Natural killer cell treated with Interleukin-12 subunit alpha and Interleukin-12 subunit beta and Interleukin-15 and Interleukin-18, amount 100 ng/mL, for 72 hours (primary cell): ENCODE measurements at places on chromosomes 1 and 21. TPM values are rescaled to one million over a fixed set of nuclear protein-coding genes. Genes with fewer than 3 reads are reported as not detected.

Gene FCN3
- total RNA-seq = not detected

- peaks cover 6% of the 10 kb centered on the region for H3K4me1 ChIP-seq
- no peak overlapping the region for H3K27ac ChIP-seq
- no peak for DNase-seq
- no peak overlapping the region for H3K4me3 ChIP-seq
Measured at GRCh38 chr1:235679644-235680043, 30.1 kb upstream of the GNG4 start.

DNA sequence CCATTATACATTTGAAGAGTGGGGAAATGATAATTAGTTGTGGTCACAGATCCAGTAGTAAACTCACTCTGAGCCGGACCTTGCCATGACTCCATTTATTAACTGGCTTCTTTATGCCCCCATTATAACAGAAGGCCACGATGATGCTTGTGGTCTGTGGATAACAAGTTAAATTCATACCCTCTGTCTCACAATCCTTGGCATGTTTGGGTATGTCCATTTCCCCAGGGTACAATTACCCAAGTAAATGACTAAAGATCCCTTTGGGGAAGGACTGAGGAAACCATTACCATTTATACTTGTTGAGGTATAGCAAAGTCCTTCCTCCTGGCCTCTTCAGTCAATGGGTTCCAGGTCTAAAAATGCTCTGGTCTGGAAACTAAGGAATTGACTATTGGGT lies 7.3 kb upstream of the USP1 start:
- H3K27me3 ChIP-seq = no peaks in the 10 kb centered on the region
- no peak for DNase-seq
- no peak overlapping the region for H3K4me3 ChIP-seq
- H3K27ac ChIP-seq = no peak overlapping the region

Gene CR1L
- not detected for total RNA-seq

Gene GBP4
- total RNA-seq = 38.5 TPM

DNA sequence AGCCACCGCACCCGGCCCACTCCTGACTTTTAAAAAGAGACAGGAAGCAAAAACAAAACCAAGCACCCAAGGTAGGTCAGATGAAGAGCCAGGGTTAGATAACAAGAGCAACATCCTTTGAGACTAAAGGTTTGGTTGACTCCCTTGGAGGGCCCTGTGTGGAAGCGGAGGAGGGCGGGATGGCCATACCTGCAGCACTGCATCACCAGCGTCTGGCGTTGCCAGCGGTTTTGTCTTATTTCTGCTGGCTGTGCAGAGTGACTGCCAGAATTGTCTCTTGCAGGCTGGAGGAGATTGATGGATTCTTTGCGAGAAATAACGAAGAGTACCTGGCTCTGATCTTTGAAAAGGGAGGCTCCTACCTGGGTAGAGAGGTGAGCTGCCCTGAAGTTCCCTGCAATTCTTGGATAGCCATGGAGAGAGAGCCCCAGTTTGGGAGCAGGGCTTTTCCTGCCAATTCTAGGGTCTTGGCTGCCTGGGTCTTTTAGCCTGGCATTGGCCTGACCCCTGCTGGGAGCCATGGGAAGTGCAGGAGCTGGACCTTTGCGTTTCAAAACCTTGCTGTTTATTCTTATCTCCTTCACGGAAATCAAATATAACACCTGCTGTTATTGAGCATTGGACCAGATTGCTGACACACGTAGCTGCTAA lies 24.0 kb downstream of the QSOX1 start:
- H3K36me3 ChIP-seq = no peaks in the 10 kb centered on the region
- no peaks in the 10 kb centered on the region for H3K4me1 ChIP-seq
- H3K27ac ChIP-seq = no peak overlapping the region
- H3K4me3 ChIP-seq = no peak overlapping the region
- H3K27me3 ChIP-seq = no peaks in the 10 kb centered on the region

Gene RAB3GAP2
- total RNA-seq = 63.7 TPM
